ENCODE measurements at places on chromosomes 2 and 18.

DNA sequence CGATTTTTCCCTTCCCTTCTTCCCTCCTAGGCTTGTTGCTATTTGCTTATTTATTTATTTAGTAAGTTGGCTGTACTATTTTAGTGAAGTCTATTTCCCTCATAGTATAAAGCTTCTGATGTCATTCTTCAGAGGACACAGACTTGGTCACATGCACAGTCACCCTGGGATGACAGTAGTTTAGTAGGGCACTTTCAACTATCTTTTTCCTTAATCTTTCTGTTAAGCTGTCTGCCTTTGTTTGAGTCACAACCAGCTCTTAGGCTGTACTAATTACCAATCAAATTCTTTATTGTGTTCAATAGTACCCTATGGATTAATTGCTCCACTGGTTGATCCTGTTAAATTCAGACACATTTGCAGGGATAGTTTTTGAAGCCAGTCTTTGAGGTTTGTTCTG is 26.9 kb upstream of the RAB31 start:
- no peak for DNase-seq

GRCh38 chr2:73239776-73240175 is 5.7 kb downstream of the CCT7 start:
- DNase-seq: no peak

DNA sequence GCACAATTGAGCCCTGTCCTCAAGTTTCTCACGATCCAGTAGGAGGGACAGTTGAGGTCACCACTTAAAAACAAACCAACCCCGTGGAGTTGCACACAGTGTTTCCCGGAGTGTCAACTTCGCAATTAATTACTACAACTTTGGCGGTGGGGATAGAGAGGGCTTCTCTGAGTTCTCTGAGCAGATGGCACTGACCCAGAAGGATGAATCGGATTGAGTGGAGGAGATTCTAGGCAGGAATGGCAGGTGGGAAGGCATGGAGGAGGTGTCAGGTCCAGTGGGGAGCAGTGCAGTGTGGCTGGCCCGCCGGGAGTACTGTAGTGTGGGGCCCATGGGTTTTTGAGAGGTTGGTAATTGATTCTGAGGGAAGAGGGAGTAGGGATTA is 12.0 kb downstream of the SIX3 start:
- DNase-seq: no peak

- DNase-seq: no peak
Observed at GRCh38 chr2:207823865-207824264, 54.2 kb upstream of the FZD5 start.

GRCh38 chr2:189797902-189798301 is 13.7 kb downstream of the PMS1 start:
- DNase-seq: no peak

DNA sequence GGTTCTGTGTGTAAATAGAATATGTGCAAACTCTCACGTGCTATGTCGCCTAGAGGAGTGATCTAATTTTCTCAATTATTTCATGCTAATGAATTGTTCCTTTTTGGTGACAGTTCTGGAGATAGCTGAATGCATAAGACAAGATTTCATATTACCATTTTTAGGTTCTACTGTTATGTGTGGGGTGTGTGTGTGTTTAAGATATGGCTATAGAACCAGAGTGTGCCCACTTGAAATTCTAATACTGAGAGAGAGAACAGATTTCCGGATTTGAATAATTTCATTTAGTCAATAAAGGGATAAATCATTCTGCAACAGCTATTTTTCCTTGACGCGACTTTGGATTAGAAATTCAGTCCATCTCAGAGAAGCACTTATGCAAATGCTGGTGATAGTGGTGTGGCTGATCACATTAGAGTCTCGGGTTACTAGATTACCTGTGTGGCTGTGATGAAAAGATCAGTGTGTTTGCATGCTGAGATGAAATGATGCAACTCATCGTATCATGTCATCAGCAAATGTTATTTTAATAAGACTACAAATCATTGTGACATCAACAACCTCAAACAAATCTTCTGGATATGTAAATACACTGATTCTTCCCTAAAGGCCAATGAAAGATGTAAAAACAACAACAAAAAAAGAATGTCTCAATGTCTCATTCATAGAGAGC is 415.9 kb downstream of the EPHA4 start:
- DNase-seq: no peak

DNA sequence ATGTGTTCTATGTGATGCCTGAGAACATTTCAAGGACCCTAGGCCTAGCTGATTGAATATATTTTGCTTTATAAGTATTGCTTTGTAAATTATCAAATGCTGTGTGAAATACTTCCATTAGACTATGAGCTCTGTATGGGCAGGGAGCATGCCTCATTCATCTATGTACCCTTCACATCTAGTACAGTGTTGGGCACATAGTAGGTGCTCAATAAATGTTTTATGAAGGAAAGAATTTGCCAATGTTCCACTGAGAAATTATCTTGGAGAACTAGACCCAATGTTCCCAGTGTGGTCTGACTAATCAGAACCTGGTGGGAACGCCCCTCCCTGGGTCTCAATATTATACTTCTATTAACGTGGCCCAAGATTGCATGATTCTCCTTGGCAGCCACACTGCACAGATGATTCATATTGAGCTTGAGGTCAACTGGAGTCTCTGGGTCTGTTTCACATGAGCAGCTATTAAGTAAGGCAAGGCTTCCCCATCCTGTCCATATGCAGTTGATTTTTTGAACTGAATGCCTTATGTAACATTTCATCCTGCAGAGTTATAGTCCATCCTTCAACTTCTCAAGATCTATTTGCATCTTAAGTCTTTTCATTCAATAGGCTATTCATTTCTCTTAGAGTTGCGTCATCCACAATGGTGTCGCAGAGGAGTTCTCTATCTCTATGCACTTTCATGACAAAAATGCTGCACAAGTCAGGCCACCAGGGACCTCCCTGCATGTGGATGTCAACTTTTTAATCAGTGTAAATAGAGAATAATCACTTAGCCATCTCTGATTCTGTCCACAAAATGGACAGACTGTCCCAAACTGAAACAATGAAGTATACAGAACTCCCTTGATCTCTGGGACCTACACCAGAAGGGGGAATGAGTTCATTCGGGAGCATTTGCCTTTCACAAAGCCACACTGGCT is 257.6 kb downstream of the CYP26B1 start:
- DNase-seq: no peak

DNA sequence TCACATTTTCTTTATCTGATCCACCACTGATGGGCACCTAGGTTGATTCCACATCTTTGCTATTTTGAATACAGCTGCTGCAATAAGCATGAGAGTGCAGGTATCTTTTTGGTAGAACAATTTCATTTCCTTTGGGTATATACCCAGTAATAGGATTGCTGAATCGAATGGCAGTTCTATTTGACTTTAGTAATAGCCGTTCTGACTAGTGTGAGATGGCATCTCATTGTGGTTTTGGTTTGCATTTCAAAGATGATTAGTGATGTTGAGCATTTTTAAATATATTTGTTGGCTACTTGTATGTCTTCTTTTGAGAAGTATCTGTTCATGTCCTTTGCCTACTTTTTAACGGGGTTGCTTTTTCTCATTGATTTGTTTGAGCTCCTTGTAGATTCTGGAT is 72.3 kb downstream of the CCDC138 start:
- no peak for DNase-seq

DNA sequence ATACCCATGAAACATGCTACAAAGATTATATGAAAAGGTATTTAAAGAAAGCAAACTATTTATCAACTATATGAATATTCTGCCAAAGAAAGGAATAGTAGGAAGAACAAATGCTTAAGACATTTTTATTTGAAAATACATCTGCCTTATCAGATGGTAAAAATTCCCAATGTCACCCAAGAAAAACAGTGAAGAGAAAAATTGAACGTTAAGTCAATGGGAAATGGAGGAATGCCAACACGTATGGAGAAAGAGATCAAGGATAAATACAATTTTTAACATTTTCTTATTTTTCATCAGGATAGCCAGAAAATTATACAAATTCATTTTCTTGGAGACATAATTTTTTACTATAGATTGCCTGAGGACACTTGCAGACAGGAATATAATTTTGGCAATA is 394.2 kb downstream of the ZEB2 start:
- no peak for DNase-seq

- no peak for DNase-seq
Observed at GRCh38 chr2:22485486-22485885, 899.5 kb upstream of the KLHL29 start.

DNA sequence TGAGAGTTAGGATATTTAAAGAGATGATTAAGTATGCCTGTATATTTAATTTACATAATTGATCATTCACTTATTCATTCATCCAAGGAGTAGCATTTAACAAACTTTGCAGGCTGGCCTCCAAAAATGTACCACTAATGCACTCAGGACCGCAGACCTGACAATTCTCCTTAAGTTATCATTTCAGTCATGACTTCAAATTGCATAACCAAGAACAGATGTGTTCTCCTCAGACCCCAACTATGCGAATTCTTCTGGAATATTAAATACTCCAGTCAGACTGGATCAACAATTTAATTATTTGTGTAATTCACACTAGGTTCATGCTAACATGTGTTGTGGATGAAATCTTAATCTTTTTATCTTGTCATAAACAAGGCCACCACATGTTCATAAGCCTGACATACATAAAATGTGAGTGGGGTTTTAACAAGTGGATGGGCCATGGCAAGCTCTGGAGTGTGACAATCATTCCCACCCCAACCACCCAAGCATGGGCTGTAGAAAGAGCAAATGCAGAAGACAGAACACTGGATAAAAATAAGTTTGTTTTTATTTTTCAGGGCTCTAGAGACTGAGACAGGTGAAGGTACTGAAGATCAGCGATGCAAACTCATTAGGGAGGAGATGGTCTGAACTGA is 3.2 kb downstream of the REG1B start:
- DNase-seq: no peak

DNA sequence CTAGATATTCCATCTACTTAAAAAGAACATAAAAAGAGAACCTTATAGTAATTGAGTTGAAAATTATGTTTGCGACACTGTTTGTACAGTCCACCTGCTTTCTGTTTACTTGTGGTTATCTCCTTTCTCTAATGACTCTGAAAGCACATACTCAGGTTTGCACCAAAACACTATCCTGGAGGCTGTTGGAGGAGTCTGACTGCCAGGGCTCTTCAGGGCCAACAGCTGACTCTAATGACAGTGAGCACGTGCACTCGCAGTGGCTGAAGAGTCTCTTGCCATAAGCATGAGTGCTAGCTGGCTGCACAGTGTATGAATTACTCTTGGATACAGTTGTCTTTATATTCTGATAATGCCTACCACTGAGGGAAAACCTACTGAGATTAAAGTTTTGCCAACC is 16.7 kb upstream of the GLS start:
- no peak for DNase-seq

All from CD8-positive, alpha-beta T cell (primary cell).